ENCODE measurements at places on chromosomes 5 and 9.

DNA sequence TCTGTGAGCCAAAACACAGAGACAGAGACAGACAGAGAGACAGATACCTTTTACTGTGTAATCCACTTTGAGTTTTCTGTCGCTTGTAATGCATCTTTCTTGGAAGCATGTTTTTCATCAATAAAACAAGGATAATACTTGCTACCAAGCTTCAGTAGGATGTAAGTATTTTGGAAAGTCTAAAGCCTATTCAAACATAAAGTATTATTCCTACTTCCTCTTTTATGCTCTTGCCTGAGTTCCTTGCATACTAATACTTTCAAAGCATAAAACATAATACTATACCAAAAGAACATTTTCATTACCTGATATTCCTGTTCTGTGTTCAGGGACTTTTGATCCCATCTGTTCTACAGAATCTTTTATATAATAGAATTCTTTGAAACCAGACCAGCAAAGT is 64.5 kb upstream of the SLC30A5 start:
- DNase-seq: no peak

DNA sequence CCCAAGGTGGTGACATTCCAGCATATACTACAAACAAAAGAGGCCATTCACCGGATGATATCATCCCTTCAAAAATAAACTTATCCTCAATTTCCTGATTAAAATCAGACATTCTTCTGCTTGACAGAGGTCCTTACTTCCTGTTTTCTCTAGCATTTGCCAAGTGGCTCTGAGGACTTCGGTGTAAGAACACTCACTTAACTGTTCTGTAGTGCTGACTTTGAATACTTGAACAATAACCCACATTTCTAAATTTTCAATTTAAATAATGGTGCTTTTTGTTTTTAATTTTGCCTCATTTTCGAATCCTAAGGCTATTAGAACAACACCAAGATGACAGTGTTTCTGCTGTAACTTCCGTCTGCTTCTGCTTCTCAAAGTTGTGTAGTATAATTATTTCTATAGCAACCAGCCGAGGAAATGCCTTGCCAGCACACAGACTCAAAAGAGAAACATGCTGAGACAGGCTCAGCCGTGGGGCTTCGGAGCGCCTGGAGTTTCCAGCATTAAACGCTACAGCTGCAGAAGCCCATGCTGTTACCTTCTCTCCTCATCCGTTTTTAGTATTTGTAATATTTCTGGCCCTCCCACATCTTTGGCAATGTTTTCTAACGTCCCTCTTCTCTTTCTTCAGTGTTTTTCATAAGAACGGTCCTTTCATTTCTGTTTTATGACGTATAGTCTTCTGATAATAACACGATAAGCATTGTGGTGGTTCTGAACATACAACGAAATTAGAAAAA is 19.5 kb upstream of the ANXA1 start:
- peak; percentile 86 for DNase-seq

DNA sequence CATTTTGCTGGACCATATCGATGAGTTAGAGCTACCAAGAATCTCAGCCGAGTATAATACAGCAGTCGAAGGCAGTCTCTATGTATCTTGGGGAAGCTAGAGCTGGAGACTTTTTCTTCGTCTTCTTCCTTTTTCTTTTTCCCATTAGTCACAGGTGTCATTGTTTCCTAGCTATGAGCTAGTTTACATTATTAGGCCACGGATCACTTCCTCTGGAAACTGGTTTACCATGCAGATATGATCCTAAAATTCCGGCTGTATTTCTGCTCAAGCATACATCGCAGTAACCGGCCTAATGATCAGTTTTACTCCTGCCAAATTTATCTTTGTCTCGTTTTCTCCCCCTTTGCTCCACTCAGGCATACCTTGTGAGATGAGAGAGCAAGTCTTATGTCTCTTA is 312.8 kb downstream of the ARHGAP26 start:
- DNase-seq: no peak

- DNase-seq: no peak
Observed at GRCh38 chr5:151062405-151063141, 18.3 kb downstream of the TNIP1 start.

DNA sequence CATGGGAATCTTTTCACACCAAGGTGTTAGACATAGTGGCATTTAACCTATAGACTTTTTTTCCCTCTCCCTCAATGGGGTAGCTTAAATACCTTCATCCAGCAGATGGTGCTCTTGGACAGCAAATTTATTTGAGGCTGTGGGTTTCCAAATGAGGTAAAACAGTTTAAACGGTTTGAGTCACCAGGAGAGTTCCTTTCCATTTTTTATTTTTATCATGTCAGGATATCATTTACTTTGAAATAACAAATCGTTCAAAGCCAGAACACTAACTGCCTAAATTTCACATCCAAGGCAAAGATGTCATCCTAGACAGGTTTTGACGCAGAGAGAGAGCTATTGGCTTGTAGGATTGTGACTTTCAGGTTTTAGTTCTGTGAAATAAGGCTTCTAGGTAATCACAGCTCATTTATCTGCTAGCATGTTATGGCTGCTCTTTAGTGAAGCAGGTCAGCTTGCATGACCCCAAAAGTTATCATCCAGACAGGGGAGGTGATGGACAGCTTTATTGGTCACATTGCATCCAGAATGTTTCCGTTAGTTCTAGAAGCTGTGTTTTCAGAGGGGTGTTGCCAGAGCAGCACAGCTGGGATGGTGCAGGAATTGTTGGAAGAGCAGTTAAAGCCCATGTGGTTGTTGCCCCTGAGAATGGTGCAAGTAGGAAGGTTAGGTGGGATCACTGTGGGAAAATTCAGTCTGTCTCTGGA is 69.8 kb downstream of the KDM4C start:
- peak; percentile 74 for DNase-seq

- no peak for DNase-seq
Observed at GRCh38 chr9:20664501-20664900, 19.6 kb upstream of the FOCAD start.

- DNase-seq: no peak
Observed at GRCh38 chr5:174844971-174845370, 120.6 kb downstream of the MSX2 start.

GRCh38 chr5:180041301-180042274 is 30.0 kb downstream of the RNF130 start:
- DNase-seq: no peak

DNA sequence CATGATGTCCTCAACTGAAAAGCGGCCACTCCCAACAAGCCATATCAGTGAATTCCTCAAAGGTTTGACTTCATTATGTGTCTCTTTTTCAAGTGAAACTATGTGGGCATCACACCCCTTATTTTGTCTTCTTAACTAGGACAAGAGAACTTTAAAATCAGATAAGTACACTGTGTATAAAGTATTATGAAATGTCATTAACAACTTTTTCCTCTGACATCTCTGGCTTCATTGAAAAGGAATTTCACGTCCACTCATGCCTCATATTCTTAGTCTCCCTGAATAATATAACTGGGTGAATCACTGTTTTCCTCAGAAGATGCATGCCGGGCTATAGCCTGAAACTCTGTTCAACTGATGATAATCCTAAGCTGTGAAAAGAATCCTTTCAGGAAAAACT is 415.8 kb downstream of the ACTL7B start:
- DNase-seq: no peak

- DNase-seq: peak; percentile 65
Observed at GRCh38 chr5:160555971-160556631, 134.4 kb downstream of the PTTG1 start.

GRCh38 chr5:119470851-119471451 is 18.7 kb downstream of the HSD17B4 start:
- no peak for DNase-seq

DNA sequence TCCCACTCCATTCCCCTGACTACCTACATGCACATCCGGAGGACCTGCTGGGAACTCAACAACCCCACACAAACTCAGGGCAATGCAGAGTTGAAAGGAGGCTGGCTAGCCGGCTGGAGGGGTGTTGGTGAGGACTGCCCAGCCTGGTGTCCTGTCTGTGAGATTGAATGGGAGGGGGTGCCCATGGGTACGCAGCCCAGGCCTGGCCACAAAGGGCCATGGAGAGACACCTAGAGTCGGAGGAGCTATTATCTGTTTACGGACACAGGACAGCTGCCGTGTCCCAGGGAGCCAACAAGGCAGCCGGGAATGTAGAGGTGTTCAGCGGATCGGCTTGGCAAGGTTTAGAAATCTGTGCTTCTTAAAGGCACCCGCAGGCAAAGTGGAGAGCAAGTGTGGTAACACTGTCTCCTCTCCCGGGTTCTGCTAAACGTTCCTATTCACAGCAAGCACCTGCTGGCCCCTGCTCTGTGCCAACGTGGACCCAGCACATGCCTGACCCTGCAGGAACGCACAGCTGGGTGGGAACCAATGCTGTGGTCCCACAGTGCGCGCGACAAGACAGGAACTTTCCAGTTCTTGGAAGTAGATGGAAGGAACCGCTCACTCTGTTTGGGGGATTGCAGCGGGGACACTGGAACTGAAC is 166.7 kb downstream of the DAB2IP start:
- no peak for DNase-seq

- no peak for DNase-seq
Observed at GRCh38 chr9:73151653-73152542, at the start of gene ANXA1. Gene ANXA1 (plus strand): TSS chr9:73151865. CDS start chr9:73158536, 6,671 bp downstream.

DNA sequence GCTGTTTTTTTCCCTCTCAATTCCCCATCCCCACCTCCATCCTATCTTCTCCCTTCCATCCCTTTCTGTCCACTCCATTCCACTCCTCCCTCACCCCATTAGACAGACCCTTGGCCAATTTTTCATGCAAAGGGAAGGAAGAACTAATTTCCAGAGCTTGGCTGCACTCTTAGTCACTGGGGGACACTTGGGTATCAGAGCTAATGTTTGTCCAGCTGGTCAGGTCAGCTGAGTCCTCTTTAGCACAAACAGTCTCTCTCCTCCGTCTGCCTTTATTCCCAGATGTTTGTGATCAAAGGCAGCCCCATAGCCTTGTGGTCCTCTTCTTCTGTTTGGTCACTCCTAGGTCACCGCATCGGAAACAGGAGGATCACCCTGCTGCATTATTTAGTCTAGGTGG is 148.5 kb downstream of the NMUR2 start:
- no peak for DNase-seq

DNA sequence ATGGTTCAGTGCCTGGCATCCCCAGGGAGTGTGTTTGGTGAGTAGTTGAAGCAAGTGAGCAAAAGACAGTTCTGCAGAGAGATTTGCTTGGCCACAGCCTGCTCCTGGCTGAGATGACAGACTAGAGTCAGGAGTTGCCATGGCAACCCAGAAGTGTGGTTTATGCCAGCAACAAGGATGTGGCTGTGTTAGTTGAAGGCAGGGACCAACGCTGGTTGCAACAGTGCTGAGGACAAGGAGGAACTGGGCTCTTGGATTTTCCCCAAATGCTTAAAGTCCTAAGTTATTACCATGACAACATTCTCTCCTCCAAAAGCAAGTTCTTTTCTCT is 2.7 kb downstream of the NXNL2 start:
- DNase-seq: no peak

- peak; percentile 46 for DNase-seq
Observed at GRCh38 chr5:157611571-157612476, 36.2 kb upstream of the ADAM19 start.

GRCh38 chr5:158758675-158759074 is 341.0 kb downstream of the EBF1 start:
- no peak for DNase-seq

DNA sequence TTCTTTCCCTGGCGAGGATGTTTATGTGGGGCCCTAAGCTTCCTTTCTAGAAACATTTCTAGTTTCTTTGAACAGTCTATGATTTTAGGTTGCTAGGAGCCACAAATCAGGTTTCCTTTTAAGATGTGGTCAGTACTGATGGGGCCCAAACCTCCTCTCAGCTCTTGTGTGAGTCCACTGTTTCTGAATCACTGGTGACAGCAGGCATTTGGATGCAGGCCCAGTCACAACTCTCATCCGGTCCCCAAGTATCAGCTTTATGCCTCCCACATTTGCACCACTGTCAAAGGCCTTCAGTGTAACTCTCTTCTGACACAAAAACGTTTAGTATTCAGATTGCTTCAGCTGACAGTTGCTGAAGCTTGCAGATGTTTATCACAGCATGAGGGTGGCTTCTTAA is 7.8 kb downstream of the DMRT2 start:
- no peak for DNase-seq

GRCh38 chr5:45596320-45596719 is 99.9 kb downstream of the HCN1 start:
- peak; percentile 19 for DNase-seq

GRCh38 chr5:2217219-2217618 is 334.5 kb upstream of the IRX4 start:
- DNase-seq: no peak

DNA sequence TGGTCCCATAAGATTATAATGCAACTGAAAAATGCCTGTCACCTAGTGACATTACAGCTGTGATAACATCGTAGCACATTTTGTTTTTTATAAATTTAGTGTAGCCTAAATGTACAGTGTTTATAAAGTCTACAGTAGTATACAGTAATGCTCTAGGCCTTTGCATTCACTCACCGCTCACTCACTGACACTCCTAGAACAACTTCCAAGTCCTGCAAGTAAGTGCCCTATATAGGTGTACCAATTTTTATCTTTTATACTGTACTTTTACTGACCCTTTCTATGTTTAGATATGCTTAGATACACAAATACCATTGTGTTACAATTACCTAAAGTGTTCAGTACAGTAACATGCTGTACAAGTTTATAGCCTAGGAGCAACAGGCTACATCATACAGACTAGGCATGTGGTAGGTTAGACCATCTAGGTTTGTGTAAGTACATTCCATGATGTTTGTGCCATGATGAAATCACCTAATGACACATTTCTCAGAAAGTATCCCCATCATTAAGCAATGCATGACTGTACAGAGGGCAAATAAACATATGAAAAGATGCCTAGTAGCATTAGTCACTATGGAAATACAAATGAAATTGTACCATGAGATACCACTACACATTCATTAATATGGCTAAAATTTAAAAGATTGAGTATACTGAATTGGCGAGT is 127.6 kb downstream of the TRPM6 start:
- DNase-seq: no peak

GRCh38 chr9:134848504-134848903 is 32.1 kb upstream of the FCN2 start:
- no peak for DNase-seq

- DNase-seq: peak; percentile 23
Observed at GRCh38 chr9:6893350-6894131, 135.8 kb downstream of the KDM4C start.

- no peak for DNase-seq
Observed at GRCh38 chr5:141785135-141785534, 93.1 kb downstream of the PCDH1 start.

DNA sequence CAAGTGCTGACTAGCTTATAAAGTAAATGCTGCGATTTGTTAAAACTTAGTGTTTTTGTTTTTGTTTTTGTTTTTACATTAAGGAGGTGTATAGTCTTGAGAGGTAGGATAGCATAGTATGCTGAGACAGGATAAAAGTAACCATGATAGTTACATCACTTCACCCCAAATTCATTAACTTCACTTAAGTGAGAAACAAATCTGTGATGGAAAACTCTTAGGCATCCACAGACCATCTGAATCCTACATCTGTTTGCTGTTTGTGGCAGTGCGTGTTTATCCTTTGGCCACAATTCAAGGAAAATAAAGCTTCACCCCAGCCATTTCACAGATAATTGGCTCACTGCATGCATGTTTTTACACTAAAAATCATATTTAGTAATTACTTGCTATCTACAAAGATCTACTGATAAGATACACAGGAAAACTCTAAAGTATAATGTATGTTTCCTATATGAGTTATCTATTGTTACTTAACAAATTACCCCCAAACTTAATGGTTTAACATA is 82.0 kb downstream of the ZNF622 start:
- no peak for DNase-seq

Data from NCI-H2081 (cell line).